ENCODE measurements at places on chromosomes 12 and 14.

GRCh38 chr12:120119271-120119973 lies 2.9 kb upstream of the RAB35 start:
- DNase-seq, result no peak

DNA sequence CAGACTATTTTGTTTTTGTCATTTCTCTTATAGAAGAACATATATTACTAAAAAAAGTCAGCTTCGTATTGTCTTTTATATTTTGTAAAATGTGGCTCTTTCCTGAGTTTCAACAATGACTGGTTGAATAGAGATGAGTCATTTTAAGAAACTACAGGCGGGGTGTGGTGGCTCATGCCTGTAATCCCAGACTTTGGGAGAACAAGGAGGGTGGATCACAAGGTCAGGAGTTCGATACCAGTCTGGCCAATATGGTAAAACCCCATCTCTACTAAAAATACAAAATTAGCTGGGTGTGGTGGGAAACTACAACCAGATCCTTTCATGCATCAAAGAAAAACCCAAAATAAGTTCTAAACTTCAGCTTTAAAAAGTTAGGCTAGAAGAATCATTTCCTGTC lies 28.8 kb downstream of the HECTD4 start:
- no peak for DNase-seq

DNA sequence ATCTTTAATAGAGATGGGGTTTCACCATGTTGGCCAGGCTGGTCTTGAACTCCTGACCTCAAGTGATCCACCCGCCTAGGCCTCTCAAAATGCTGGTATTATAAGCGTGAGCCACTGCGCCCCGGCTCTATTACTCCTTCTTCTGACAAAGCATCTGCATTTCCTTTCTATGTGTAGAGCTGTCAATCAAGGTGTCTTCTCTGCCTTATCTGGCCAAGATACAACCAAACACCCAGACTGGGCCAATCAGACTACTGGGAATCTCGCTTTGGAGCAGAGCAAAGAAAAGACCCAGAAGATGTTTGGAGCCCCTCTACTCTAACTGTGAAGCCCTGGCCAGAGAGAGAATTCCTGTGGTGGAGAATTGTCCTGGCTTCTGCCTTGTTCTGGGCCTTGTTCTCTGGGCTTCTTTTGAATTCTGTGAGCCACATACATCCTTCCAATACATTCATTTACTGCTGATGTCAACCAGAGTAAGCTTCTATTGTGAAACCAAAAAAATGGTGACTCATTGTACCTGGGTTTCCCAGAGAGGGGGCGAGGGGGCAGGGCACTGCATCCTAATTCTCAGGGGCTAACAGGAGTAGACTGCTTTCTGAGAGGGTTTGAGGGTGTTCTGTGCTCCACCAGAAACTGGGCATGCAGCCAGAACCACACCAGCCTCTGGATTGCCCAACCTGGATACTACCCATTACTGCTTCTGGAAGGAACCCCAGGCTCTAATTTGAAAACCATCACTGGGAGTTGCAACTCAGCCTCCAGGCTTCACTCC lies 18.8 kb upstream of the FLVCR2 start:
- no peak for DNase-seq

DNA sequence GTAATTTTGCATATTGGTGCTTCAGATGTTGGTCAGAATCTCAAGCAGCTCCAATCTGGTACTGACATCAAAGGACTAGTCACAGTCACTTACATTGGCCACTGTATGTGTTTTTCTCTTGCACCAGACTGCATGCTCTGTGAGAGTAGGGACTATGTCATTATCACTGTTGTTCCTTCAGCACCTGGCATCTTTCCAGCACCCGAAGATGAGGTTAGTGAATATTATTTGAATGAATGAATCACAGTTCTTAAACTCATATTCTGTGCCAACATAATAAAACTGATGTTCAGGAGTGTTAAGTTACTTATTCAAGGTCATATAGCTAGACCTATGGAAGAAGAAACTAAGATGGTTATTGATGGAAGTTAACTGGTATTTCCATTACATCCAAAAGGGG lies 204.5 kb upstream of the TBX3 start:
- DNase-seq, result no peak

GRCh38 chr12:53101931-53102781 lies 1.1 kb upstream of the SOAT2 start:
- DNase-seq, result peak; percentile 47

Measured in WERI-Rb-1 (cell line).